ENCODE measurements at places on chromosomes 12 and 14.

DNA sequence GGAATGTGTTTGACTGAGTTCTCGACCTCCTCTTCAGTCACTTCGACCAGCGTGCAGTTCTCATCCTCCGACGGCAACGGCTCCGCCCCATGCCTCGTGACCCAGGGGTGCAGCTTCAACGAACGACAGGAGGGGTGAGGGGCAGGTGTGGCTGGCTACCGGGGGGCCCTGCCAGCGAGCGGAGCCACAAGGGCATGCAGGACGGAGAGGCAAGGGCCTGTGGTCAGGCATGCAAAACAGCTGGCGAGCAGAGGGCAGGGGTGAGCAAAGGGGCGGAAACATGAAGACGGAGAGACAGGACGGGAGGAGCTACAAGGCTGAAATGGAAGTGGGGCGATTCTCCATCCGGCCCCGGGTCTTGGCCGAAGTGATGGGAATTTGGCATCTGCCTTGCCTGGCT, 38.7 kb downstream of the P2RX4 start:
- no peak for DNase-seq

- no peak for DNase-seq
Measured at GRCh38 chr14:51674294-51675002, 22.7 kb downstream of the FRMD6 start.

DNA sequence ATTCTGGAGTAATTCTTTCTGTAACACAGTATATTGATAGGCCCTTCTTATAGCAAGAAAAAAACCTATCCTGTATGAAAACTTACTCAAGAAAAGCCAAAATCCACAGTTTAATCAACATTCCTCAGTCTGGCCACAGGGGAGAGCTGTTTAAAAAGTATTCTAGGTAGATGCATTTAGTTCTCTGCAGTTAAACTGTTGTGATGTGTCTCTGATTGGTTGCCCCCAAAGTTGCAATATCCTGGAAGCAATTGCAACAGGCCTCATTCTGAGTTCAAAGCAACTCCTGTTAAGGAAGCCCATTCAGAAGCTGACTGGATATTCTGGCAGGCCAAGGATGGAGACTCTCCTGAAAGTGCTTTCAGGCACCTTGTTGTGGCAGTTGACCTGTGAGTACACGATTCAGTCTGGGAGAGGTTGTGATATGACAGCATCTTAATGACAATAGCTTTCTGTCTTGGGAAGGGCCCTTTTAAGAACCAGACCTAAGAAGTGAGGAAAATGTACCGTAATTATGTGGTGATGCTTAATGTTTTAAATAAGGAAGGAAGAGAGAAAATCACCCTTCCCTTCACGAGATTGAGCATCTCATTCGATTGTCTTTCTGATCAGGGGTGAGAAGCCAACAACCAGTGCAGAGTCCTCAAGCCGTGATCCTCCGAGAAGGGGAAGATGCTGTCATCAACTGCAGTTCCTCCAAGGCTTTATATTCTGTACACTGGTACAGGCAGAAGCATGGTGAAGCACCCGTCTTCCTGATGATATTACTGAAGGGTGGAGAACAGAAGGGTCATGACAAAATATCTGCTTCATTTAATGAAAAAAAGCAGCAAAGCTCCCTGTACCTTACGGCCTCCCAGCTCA, 420.7 kb downstream of the DAD1 start:
- no peak for DNase-seq

DNA sequence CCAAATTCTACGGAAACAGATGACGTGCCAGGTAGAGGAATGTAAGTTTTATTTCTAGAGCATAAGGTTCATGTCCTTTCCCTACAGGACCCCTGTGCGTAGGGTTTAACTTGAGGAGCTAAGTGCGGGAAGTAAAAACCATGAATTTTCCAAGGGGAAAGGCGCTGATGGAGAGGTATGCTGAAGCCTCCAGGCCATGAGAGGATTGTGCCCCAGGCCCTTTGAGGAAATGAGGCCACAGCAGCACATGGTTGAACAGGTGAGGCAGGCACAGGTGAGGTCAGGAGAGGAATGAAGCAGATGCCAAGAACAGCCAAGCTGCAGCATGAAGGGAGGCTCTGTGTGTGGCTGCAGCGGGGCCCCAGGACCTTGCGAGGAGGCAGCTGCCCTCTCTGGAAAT, 14.7 kb downstream of the ESRRB start:
- DNase-seq, result no peak
